ENCODE measurements at places on chromosomes 12 and 14.

- no peak for ATAC-seq
Measured at GRCh38 chr14:44403193-44403592, 103.9 kb downstream of the FSCB start.

- peak; percentile 10 for ATAC-seq
Measured at GRCh38 chr12:68609998-68610369, 715 bp upstream of the RAP1B start.

- ATAC-seq = no peak
Measured at GRCh38 chr14:99791476-99792209, 1.6 kb upstream of the EML1 start.

- ATAC-seq = no peak
Measured at GRCh38 chr14:51430633-51431032, 190.6 kb downstream of the TMX1 start.

- ATAC-seq = no peak
Measured at GRCh38 chr12:9669534-9669933, at the start of gene CLEC2D. Gene CLEC2D, plus strand, starts transcription at chr12:9669713. Its CDS starts 22 bp downstream, at chr12:9669735.

GRCh38 chr14:101174980-101175606 is 271.6 kb upstream of the RTL1 start:
- ATAC-seq = no peak

GRCh38 chr12:30181334-30181733 is 397.6 kb upstream of the TMTC1 start:
- ATAC-seq = no peak

GRCh38 chr12:16590645-16591044 is 15.3 kb downstream of the LMO3 start:
- no peak for ATAC-seq

- no peak for ATAC-seq
Measured at GRCh38 chr14:92880351-92880750, 42.6 kb upstream of the CHGA start.

DNA sequence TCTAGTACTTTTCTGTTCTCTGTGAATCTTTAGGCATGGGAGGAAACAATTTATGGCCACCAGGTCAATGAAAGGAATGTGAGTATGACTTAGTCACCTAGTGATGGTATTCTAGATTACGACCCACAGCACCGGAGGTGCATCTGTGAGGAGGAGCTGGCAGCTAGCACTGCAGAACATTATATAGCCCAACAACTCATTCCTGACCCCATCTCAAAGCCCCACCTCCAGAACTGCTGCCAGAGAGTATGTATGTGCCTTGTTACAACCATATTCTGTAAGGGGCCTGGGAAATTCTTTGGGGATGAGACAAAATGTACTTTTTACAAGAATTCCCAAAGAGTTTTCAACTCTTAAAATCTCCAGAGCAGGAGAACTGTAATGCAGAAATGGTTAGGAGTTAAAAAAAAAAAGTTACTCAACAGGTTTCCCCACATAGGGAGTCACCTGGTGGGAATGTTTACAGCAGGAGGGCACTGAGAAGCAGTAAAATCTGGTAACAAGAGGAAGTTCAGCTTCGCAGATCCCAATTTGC is 34.9 kb upstream of the CERS5 start:
- ATAC-seq = peak; percentile 80

- ATAC-seq = no peak
Measured at GRCh38 chr12:24933694-24934407, 15.1 kb downstream of the BCAT1 start.

DNA sequence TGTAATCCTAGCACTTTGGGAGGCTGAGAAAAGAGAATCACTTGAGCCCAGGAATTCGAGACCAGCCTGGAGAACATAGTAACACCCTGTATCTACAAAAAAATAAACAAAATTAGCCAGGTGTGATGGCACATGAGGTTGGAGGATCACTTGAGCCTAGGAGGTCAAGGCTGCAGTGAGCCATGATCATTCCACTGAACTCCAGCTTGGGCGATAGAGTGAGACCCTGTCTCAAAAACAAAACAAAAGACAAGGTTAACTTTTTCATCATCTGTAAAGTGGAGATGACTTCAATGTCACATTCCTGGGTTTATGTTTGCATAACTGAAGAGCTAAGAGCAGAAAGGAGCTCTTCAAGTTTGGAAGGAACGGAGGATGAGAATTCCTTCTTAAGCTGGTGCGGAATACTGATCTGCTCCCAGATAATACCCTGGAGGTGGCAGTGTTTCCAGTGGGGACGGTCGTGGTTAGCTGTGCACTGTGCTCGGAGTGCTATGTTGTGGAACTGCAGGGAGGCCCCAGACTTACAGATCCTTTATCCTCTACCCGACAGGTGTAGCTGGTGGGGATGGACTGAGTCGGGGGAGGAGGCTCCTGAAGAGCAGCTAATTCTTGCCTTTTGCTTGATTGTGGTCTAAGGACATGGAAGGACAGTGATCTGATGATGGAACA is 22.5 kb upstream of the BICD1 start:
- ATAC-seq = no peak

GRCh38 chr12:125346362-125346761 is 281.1 kb downstream of the AACS start:
- ATAC-seq = no peak

DNA sequence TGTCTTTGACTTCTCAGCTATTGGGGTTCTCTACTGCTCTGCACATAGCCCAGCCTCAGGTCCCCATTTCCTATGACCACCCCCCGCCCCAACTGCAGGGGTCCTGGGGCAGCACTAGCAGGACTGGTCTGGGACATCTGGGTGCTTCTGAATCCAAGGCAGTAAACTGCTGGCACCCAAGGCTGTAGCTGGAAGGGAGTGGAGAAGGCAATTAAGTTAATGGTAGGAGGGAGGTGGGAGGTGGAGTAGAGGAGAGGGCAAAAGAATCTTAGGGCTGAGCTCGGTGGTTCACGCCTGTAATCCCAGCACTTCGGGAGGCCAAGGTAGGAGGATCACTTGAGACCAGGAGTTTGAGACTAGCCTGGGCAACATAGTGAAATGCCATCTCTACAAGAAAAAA is 11.5 kb downstream of the PLEK2 start:
- ATAC-seq = no peak

GRCh38 chr14:105070760-105071137 is 5.5 kb upstream of the GPR132 start:
- no peak for ATAC-seq

GRCh38 chr12:116784238-116784612 is 46.1 kb downstream of the RNFT2 start:
- ATAC-seq = peak; percentile 44

DNA sequence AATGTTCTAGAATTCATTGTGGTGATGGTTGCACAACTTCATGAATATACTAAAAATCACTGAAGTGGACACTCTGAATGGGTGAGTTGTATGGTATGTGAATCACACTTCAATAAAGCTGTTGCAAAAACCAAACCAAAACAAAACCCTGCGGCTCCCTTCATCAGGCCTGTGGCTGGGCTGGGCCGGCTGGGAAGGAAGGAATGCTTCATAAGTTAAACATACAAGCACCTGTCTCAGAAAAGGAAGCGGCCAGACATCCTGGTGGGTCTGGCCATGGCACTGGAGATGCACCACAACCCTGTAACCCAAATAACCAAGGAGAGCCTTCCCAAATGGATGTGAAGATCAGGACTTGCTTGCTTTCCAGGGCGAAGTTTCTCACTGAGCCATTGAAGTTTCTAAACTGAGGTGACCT is 34.9 kb downstream of the TTC7B start:
- ATAC-seq = no peak

DNA sequence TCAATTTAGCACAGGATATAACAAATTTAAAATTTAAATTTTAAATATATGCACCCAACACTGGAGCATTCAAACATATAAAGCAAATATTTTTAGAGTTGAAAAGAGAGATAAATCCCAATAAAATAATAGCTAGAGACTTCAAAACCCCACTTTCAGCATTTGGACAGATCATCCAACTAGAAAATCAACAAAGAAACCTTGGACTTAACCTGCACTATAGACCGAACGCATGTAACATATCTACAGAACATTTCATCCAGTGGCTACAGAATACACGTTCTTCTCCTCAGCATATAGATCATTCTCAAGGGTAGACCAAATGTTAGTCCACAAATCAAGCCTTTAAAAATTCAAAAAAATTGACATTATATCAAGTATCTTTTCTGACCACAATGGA is 64.0 kb downstream of the SPTSSA start:
- no peak for ATAC-seq

- ATAC-seq = no peak
Measured at GRCh38 chr14:74653386-74654138, 41.5 kb upstream of the LTBP2 start.

DNA sequence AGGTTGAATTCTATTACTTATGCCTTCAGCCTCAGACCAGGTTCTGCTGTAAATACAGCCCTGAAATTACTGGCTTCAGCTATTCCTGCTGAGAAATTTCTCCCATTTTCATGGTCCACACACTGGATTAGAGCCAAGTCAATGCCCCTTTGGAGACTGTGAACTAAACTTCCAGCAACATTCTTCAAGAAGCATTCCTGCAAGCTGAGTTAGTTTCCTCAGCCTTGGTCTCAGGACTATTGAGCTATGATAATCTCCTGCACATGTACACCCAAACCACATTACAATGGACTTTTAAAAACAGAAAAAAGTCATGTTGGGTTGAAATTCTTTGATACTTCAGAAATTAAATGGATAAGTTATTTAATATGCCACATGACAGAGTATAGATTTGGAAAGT is 58.0 kb upstream of the AVPR1A start:
- ATAC-seq = no peak

- no peak for ATAC-seq
Measured at GRCh38 chr12:55642267-55642666, 5.6 kb downstream of the OR10P1 start.

DNA sequence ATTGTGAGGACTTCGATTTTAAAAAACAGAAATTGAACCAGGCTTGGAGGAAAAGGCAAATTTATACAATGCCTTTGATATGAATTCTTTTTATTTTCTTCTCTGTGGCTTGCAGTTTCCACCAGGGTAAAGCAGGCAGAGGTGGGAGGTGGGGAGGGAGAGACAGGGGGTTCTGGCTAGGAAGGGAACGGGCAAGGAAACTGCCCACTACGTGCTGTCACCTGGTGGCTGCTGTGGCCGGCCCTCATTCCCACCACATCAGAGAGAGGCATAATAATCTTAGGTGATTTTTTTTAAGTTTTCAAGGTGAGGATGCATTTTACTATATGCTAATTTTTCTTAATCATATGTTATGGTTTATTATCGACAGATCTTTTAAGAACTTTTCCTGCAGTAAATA is 145.8 kb downstream of the CACNA1C start:
- peak; percentile 17 for ATAC-seq

GRCh38 chr12:30764251-30764650 is 9.5 kb upstream of the CAPRIN2 start:
- ATAC-seq = no peak

- no peak for ATAC-seq
Measured at GRCh38 chr12:8088574-8088973, 6.5 kb downstream of the NECAP1 start.

- ATAC-seq = peak; percentile 88
Measured at GRCh38 chr12:32583534-32583933, 95.6 kb upstream of the DNM1L start.

DNA sequence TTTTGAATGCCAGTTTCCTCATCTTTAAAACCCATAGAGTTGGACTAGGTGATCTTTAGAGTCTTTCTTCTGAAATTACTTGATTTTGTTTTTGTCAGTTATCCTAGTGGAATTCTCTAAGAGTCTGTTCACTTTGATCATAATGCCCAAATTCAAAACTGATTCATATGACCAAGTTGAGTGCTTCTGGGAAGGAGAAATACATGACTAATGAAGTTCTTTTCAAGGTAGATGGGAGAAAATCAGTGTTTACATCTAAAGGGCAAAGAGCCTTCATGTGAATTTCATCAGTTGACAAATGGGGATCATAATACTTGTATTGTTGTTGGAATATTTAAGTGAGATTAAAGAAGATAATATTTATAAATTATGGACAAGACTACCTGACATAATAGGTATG is 53.2 kb downstream of the ERC1 start:
- no peak for ATAC-seq

DNA sequence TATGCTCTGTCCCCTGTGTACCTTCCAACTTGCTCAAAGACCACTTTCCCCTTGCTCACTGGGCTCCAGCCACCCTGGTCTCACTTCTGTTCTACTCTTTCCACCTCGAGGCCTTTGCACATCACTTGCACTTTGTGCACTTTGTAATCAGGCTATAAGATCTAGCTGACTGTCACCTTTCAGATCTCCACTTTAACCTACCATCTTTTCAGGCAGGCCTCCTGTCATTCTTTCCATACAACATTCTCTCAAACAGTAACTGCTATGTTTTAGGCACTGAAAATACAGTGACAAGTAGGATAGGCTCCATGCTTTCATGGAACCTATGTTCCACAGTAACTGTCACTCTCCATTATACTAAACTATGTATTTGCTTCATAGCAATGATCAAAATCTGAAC is 14.0 kb downstream of the CPM start:
- ATAC-seq = no peak

DNA sequence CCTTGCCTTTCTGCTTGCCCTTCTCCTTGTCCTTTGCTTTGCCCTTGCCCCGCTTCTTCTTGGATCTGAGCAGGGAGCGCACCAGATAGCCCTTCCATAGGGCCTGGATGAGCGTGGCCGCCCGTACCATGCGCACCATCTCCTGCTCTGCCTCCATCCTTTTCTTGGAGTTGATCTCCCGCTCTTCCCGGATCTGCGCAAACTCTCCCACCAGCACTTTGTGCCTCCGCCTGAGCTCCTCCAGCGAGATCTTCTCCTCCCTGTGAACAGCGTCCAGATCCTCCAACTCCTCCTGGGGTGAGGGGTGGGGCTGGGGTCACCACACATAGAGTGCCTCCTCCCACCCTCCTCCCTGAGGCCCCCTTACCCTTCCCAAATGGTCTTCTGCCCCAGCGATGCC is 10.1 kb downstream of the RITA1 start:
- no peak for ATAC-seq

- ATAC-seq = no peak
Measured at GRCh38 chr12:21797539-21797938, 23.0 kb upstream of the KCNJ8 start.

- no peak for ATAC-seq
Measured at GRCh38 chr14:55238019-55238680, 33.1 kb upstream of the FBXO34 start.

- ATAC-seq = no peak
Measured at GRCh38 chr12:50188875-50189575, 21.9 kb upstream of the CERS5 start.

GRCh38 chr14:100834082-100834793 is 8.3 kb downstream of the MEG3 start:
- no peak for ATAC-seq

- ATAC-seq = no peak
Measured at GRCh38 chr12:67759829-67760228, 111.3 kb downstream of the DYRK2 start.
